ENCODE measurements at places on chromosomes 6 and 20.

GRCh38 chr6:143592335-143592734 lies 80.8 kb upstream of the FUCA2 start:
- DNase-seq: no peak

DNA sequence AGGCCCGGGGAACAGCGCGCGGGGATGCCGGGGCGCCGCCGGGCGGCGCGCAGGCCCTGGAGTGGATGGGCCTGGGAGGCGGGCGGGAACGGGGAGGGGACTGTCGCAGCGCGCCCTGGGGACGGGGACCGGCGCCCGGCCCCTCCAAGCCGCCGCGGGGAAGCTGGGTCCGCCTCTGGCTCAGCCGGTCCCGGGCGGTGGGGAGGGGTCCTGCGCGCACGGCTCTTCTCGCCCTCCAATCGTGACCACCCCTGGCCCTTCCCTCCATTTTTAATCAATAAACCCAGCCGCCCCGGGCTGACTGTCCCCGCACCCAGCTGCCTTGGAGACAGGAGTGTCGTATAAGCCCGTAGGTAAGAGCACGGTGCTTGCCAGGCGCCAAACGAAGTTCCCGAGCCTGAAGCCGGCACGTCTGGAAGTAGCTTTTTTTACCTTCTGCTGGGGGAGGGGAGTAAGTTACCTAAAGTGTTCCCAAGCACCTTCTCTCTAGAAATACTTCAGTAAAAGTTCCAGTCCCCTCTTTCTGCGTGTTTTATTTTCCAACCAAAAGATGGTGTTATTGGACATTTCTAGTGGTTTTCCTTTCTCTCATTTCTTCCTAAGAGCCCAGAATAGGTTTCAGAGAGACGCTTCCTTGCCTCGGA lies 780 bp upstream of the TAF4 start:
- peak; percentile 53 for DNase-seq

- DNase-seq: no peak
These were observed 23.8 kb upstream of the TLDC2 start for GRCh38 chr20:36852187-36852586.

DNA sequence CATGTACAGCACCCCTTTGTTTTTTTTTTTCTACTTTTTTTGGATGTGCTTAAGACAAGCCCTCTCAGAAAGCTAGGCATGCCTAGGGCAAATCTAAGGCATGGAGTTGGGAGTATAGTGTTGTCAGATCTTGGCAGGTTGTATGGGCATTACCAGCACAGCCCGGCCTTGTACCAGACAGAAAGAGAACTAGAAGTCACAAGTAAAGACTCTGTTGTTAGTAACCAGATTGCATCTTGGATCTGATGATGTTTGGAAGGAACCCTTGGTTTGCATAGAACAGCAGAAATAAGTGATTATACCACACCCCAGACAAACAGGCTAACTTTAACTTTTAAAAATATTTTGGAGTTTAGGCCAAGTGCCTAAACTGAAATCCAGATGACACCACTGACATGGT lies 25.6 kb downstream of the STK35 start:
- DNase-seq: no peak

DNA sequence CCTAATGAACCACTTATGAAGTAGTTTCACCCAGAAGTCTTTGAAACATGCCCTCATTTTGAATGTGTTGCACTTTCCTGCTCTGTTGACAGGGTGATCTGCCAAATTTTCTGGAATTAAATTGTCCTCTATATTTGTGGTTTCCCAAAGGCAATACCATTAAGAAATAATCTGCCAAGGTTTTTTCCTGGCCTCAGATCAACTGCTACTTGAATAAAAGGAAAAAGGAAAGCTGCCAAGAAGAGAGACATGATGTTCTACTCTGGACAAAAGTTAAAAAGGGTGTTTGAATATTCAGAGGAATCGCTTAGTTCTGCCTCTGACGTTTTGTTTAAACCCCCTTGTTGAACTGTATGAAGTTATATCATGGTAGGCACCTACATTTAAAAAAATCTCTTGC lies 37.4 kb upstream of the ARMH2 start:
- DNase-seq: no peak

- no peak for DNase-seq
These were observed 42.1 kb downstream of the VAPB start for GRCh38 chr20:58431134-58431533.

- DNase-seq: no peak
These were observed 286.2 kb downstream of the FARS2 start for GRCh38 chr6:5547556-5547955.

- no peak for DNase-seq
These were observed 123.4 kb downstream of the CEBPB start for GRCh38 chr20:50313827-50314677.

DNA sequence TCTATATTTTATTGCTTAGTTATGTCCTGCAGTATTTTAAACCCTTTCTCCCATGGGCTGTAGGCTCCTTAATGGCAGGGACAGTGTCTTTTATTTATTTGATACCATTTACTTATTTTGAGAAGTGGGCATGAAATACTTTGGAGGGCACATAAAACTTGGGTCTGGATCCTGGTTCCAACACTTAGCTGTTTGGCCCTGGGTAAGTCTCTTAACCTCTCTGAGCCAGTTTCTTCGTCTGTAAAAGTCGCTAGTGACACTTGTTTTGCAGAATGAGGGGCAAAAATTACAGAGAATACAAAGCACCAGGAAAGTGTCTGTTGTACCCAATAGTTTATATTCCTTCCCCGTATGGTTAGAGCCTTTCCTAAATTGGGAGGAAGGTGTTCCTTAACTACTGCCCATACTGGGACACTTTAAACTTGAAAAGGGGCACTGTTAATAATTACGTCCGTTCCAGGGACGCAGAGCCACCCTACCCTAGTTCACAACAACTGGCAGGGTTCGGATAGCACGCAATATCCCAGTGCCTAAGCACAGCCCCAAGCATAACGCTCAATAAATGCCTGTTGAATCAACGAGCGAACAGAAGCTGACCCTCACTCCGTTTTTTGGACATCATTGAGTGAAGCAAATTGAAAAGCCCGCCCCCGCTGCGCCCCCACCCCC lies 6.0 kb upstream of the ARMC12 start:
- DNase-seq: no peak

DNA sequence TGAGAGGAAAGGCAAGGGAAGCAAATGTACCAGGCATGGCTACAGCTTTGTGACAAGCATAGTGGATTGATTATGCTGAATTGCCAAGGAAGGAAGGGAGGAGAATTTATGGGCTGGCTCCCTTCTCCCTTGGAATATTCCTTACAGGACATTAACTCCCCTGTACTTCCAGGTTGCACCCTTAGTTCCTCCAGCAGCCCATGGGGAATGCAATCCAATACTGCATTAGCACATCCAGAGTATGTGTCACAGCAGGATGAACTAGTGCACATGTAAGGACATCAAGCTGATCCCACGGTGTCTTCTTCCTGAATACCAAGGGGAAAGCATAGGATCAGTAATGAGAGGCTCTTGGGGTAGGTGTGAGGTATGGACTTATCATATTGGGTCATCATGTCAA lies 390.7 kb upstream of the POU3F2 start:
- DNase-seq: no peak

- peak; percentile 49 for DNase-seq
These were observed 14.8 kb downstream of the PMEPA1 start for GRCh38 chr20:57695012-57695411.

- DNase-seq: peak; percentile 88
These were observed 11.4 kb downstream of the SLC2A4RG start for GRCh38 chr20:63750807-63751470.

GRCh38 chr6:33935439-33936080 lies 131.8 kb upstream of the MLN start:
- no peak for DNase-seq

GRCh38 chr20:62303340-62304226 lies 786 bp downstream of the ADRM1 start:
- DNase-seq: peak; percentile 6

DNA sequence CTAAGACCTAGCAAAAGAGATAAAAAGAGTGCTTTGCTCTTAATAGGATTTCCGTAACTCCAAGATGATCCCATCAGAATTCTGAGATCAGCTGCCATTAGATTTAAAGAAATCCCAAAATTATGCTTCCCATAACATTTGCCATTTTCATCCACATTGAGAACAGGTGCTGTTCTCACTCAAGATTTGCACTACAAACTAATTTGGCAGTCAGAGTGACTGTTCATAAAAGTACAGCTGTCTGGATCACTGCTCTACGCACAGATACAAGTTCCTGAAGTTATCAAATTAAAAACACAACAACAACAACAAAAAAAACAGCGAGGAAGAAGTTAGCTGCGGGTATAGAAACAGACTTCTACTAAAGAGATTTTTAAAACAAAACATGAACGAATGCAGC lies 58.1 kb downstream of the ASCC3 start:
- no peak for DNase-seq

GRCh38 chr6:161279677-161280415 lies 6.0 kb upstream of the AGPAT4 start:
- DNase-seq: no peak

DNA sequence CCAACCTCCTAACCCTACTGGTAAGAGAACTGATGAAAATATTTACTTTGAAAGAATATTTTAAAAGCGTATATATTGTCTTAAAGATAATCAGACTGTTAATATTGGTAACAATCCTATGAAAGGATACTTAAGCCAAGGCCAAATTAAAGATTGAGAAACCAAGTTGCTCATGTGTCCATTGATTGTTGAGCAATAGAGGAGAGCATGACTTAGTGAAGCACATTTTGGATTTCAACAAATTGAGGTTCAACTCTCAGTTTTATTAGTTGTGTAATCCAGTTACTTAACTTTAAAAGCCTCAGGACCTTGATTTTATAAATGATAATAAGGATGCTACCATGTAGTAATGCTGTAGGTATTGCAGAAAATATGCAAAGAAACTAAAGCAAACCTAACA lies 56.8 kb downstream of the PRL start:
- DNase-seq: no peak

DNA sequence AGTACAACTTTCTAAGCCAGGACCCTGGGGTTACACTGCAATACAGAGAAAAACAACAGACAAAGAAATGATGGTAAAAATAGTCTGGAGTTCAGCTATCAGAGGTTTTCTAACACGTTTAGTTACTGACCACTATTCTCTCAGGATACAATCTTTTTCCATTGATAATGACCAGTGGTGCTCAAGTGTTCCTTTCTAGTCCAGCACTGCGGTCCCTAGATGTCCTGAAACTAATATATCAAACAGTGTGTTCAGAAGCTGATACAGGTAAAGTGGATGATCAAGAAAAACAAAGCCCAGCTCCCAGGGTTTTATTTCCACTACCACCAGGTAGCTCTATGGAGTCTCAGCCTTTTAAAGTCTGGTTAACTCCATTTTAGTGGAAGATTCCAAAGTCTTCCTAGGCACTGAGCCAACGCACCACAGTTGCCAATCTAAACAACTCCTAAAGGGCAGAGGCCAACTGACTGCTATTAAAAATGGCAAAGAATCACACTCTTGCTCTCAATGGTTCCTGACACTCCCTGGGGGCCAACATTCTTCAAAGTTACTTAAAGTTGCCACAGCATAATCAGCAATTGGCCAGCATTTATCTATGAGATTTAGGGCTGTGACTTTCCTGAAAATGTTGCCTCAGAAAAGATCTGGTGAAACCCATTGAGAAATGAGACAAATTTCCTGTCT lies 38.2 kb downstream of the DZANK1 start:
- no peak for DNase-seq

- no peak for DNase-seq
These were observed 30.3 kb upstream of the GCM1 start for GRCh38 chr6:53178837-53179432.

- DNase-seq: peak; percentile 16
These were observed 41.4 kb downstream of the ZNF831 start for GRCh38 chr20:59205044-59205443.

GRCh38 chr6:117078624-117079023 lies 186.7 kb upstream of the VGLL2 start:
- no peak for DNase-seq

DNA sequence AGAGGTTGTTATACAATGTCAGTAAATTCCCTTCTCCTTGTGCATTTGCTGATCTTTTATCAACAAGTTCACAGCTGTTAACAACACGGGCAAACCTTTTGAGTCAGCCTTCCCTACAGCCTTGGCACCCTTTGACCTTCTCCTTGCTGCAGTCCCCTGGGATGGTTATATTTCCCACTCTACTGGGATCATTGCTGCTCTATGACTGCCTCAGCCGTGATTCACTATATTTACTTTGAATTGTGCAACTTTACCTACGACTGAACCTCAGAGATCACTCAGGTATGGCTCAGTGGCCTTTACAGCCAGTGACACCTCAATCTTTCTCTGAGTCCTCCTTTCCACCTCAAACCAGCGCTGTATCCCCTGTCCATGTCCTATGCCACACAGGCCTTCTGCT lies 1293.3 kb downstream of the EPHA7 start:
- no peak for DNase-seq

DNA sequence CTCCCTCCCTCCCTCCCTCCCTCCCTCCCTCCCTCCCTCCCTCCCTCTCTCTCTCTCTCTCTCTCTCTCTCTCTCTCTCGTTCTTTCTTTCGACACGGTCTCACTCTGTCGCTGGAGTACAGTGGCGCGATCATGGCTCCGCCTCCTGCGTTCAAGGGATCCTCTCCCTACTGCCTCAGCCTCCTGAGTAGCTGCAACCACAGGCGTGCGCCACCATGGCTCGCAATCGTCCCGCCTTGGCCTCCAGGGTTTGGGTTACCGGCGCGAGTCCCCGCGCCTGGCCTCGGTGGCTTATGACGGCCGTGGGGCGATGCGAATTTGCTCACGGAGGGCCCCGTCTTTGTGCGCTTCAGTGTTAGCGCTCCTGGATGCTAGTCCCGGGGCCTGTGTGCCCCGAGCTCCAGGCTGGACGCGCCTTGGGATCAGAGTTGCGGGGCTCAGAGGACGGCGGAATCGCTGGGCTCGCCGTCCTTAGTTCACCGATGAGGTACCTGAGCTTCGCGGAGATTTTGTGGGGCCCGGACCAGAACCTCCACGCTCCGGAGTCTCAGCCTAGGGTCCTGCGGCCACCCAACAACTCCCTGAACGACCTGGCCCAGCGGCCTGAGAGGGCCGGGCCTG lies 45.2 kb downstream of the MCUR1 start:
- DNase-seq: no peak

DNA sequence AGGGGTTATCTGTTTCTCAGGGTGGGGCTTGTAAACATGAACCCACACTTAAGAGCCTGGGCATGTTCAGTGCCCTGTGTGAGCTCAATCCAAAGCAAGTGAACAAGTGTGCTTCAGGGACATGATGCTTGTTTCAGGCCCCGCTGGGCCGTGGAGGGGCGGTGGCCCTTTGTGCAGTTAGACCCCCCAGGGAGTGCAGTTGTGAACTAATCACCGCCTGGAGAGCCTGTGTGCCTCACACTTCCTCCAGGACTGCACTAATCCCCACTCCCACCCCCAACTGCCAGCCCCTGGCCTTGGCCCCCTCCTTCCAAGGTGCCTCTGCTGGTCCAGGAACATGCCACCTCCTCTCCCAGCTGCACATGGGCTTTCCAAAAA lies 58.1 kb downstream of the RREB1 start:
- DNase-seq: no peak

DNA sequence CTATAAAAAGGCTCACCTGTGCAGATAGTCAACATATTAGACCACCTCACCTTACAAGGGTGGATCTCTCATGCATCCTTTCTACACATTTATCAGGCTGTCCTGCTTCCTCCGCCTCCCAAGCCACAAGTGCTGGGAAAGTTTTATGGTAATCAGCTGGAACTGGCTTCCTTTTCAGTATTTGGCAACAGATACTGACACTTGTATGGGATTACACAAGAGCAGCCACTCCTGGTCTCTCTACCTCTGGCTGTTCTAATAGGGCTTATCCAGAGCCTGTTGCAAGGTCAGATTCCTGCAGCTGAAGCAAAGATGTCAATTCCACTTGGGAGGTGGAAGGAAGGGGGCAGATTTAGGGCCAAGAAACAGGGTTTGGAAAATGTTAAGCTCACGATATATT lies 503 bp upstream of the GPLD1 start:
- DNase-seq: no peak

GRCh38 chr20:36808317-36809257 lies 35.0 kb upstream of the DSN1 start:
- peak; percentile 80 for DNase-seq

Data from CD4-positive, alpha-beta T cell treated with Interleukin-6 for 4 hours (primary cell).